ENCODE measurements at places on chromosomes 3 and 15.

DNA sequence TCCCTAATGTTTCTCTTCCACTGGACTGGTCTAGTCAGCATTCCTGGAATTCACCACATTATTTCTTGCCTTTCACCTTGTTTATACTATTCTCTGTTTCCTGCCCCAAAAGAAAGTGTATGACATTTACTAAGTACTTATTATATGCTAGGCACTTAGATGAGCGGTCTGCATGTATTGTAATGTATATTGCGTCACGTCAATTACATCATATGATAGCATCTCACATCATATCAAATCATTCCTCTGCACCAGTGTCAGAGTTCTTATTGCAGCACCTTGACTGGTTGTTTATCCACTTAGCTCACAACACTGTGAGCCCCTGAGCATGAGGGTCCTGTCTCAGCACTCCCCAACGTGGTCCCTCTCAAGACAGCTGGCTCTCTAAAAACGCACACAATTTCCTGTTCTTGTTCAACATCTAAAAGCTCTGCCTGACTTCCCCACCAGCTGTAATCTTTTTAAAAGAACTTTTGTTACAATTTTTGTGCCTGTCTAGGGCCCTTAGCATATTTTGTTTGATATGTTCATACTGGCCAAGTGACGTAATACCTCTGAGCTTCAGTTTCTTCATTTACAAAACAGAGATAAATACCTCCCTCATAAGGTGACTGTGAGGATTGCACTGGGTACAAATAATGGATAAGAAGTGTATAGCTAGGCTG is 58.8 kb downstream of the ARHGAP31 start:
- no peak for DNase-seq

- DNase-seq = no peak
Measured at GRCh38 chr3:68880632-68881031, 51.7 kb downstream of the TAFA4 start.

- no peak for DNase-seq
Measured at GRCh38 chr3:126049289-126050049, 34.5 kb downstream of the SLC41A3 start.

- no peak for DNase-seq
Measured at GRCh38 chr3:149776170-149776569, 16.2 kb downstream of the ANKUB1 start.

- DNase-seq = no peak
Measured at GRCh38 chr15:38316311-38316710, 63.7 kb downstream of the SPRED1 start.

- DNase-seq = no peak
Measured at GRCh38 chr3:43695443-43695842, 4.7 kb downstream of the ABHD5 start.

GRCh38 chr15:33449810-33450209 is 139.0 kb downstream of the RYR3 start:
- no peak for DNase-seq

DNA sequence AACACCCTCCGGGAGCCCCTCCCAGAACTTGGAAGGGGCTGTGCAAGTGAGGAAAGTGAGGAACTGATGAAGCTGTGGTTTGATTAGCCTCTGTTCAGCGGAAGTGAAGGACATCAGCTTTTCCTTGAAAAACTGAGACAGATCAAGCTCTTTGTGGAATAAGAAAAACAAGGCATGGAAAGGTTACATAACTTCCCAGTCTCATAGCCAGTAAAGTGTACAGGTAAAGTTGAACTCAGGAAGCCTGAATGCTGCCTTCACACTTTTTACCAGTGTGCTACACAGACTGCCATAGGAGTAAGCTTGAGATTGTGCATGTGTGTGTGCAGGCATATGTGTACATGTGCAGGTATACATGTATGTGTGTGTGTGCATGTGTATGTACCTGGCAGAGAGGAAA is 293.2 kb downstream of the FGF12 start:
- DNase-seq = no peak

- DNase-seq = no peak
Measured at GRCh38 chr3:53921296-53921695, 29.6 kb upstream of the SELENOK start.

DNA sequence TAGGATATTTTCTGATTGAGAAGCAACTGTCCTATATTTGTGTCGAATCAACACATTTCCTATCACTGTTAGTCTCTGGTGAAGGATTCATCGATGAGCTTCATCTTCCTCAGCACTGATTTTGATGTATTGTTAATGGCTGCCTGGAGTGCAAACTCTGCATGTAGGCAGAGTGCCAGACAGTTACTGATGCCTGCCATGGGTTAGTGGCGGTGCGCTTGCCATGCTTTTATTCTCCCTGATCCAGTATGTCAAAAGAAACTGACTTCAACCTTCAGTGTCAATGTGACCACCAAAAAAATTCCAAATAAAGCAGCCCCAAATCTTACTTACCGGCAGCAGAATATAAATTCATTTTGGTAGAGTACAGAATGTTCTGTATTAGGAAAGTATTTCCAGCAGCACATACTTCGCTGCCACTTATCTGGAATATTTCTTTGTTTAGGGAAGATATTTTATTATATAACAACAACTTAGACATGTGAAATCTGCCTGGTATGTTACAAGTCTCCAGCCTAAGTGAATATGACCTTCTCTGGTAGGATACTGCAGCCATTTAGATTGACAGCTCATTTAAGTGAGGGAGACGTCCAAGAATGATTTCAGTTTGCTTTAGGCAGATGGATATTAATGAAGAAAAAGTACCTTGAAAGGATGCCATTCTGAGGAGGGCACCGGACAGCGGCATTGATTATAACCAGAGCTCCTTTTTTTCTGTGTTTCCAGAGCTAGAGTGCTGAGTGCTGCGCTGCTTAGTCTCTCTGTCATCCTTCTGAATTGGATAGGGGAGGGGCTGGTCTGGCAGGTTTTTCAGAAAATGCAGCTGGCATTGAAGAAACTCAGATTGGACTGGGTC is 59.9 kb downstream of the ARHGEF26 start:
- no peak for DNase-seq
